Hepatocyte (in vitro differentiated cells): ENCODE measurements at places on chromosomes 3 and 15. TPM values are rescaled to one million over a fixed set of nuclear protein-coding genes. Genes with fewer than 3 reads are reported as not detected.

GRCh38 chr3:59240666-59241255, 190.9 kb upstream of the CFAP20DC start:
- DNase-seq = no peak

- no peak for DNase-seq
Measured at GRCh38 chr3:46489875-46490274, 7.9 kb upstream of the RTP3 start.

DNA sequence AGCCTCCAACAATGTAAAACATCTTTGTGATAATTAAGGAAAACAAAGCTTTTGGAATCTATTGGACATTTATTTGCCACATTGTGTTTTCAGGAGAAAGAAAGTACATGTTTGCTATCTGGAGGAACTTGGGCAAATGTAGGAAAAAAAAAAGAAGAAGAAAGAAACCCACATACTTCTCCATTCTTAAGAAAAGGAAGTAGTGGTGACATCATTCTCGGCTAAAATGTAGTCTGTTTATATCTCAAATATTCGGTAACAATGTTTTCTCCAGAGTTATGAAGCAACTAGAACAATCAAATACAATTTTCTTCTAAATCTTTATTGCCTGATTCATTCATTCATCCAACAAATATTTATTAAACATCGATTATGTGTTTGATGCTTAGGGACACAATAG, 2.3 kb upstream of the TGFBR2 start:
- DNase-seq = no peak

- DNase-seq = peak; percentile 84
Measured at GRCh38 chr15:66080717-66081398, 172.7 kb downstream of the MEGF11 start.

- DNase-seq = peak; percentile 53
Measured at GRCh38 chr15:77617476-77618230, 15.1 kb downstream of the LINGO1 start.

DNA sequence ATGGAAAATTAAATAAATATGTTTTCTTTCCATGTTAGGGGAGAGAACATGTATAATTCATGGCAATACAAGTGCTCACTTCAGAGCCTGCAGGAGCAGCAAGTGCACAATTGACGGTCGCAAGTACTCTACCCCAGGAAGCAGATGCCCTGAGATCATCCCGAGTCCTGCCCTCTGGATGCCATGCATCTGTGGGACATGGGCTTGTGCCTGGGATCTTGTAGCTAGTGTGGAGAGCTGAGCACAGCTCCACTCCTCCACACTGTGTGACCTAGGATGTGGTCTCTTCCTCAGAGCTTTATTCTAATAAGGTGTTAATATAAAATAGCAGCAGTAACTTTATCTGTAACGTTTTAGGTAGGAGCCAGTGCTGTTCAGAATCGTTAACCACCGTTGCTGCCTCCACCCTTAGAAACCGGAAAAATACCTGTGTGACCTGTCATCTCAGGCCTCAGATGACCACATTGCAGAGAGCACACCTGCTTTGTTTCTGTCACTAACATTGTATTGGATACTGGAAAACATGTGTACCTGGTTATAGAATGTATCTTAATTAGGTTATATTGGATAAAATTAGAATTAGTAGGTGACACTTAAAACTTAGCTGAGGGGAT, 105.0 kb upstream of the GOLGA6L6 start:
- DNase-seq = no peak

Gene CCDC39
- not detected in 2 replicates for total RNA-seq

Gene OXTR
- 1.6 and 1.9 TPM in 2 replicates for total RNA-seq

DNA sequence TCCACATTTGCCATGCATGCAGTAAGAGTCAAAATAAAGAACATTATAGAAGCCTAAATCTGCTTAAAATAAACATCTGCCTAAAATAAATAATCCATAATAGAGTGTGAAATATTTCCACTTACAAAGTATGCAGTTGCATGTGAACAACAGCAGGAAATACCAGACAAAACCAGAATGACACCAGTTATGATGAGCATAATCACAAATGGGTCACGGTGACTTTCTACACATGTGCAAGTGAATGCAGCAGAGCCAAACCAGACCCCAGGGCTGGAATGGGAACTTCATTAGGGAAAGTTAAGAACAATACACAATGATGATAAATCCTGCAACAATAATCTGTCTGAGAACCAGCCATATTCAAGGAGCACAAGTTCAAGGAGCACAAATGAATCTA, 615.5 kb downstream of the ROBO2 start:
- no peak for DNase-seq

Gene NMB
- total RNA-seq = 3.8 and 12.8 TPM in 2 replicates

GRCh38 chr3:72273615-72274014, 488.7 kb upstream of the PROK2 start:
- DNase-seq = peak; percentile 71

GRCh38 chr15:95446854-95447253, 883.6 kb upstream of the NR2F2 start:
- DNase-seq = no peak

DNA sequence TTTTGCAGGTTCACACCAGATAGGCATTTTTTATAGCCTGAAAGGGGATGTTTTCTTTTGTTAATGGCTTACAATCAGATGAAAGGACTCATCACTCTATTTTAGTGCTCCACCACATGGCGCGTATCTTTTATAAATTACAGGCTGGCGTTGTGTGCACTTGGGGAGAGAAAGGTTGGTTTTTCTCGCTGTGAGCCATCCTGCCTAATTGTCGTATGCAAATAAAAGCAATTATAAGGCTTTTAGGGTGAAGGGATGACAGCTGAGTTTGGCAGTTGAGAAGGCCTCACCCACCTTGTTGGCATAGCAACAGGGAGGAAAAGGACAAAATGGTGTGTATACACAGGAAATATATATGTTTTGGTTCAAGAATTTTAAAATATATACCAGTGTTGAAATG, 268.0 kb downstream of the NR2F2 start:
- DNase-seq = no peak

- no peak for DNase-seq
Measured at GRCh38 chr3:16179771-16180736, 5.6 kb downstream of the GALNT15 start.

Gene PARP15
- total RNA-seq = 0.32 and 0.63 TPM in 2 replicates

Gene HIGD2B
- not detected in 2 replicates for total RNA-seq
